ENCODE measurements at places on chromosomes 7 and 10. TPM values are rescaled to one million over a fixed set of nuclear protein-coding genes. Genes with fewer than 3 reads are reported as not detected.

The ZPBP gene
- not detected for total RNA-seq

The NHLRC2 gene
- 7.5 TPM for total RNA-seq

The TRPV5 gene
- not detected for total RNA-seq

The TAS2R3 gene
- total RNA-seq: not detected

The FKBP6 gene
- total RNA-seq: not detected

The PRF1 gene
- not detected for total RNA-seq

The ATOH7 gene
- total RNA-seq: 0.15 TPM

The RBP4 gene
- total RNA-seq: 11.8 TPM

The OGDHL gene
- 0.40 TPM for total RNA-seq

The ZC3HAV1L gene
- total RNA-seq: 4.8 TPM

The ACSL5 gene
- 0.13 TPM for total RNA-seq

The TACR2 gene
- 0.13 TPM for total RNA-seq

The ANKRD2 gene
- 5.0 TPM for total RNA-seq

The PNPLA8 gene
- total RNA-seq: 18.1 TPM

The GLI3 gene
- total RNA-seq: 0.24 TPM

The FBXL13 gene
- total RNA-seq: 0.41 TPM

The NME8 gene
- not detected for total RNA-seq

The EN2 gene
- total RNA-seq: 1.0 TPM

The ADAM8 gene
- total RNA-seq: 3.8 TPM

The SFTPD gene
- 0.20 TPM for total RNA-seq

The PIP gene
- total RNA-seq: 0.36 TPM

The INSIG1 gene
- total RNA-seq: 17.0 TPM

The MSS51 gene
- 0.36 TPM for total RNA-seq

The NOLC1 gene
- total RNA-seq: 160 TPM

The CFAP58 gene
- total RNA-seq: 0.15 TPM

The NXPH1 gene
- not detected for total RNA-seq

The IFIT2 gene
- 2.4 TPM for total RNA-seq

The TTYH3 gene
- total RNA-seq: 56.3 TPM
